ENCODE measurements at places on chromosomes 2 and 18.

DNA sequence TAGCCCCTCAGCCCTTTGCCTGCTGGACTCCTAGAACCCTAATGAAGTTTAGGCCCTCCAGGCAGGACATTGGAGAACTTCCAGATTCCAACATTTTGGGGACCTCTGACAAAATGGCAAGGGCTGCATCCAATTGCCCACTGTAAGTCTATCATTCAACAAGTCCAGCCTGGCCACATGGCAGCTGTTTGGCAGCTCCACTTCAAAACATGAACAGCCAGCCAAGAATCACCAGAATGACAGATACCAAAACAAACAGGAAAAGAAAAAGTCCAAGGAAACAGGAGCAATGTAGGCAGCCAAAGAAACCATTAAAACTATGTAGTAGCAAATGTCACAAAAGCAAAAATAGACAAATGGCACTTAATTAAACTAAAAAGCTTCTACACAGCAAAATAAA, 25.5 kb downstream of the SLC4A5 start:
- no peak for DNase-seq

DNA sequence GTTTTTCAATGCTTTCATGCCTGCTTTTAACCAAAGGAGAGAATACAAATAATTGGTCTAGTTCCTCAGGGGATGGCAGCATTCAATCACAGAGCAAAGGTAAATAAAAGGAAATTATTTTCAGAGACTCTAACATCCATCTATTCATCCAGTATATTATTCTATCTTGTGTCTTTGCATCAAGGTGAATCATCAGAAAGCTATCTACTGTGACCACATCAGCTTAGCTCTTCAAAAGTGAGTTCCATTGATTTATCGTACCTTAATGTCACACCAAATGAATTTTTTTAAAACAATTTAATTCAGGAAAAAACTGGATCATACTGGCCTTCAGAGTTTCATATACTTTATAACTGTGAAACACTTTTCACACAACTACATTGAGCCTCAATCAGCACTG, 66.1 kb downstream of the CHN1 start:
- DNase-seq: no peak

GRCh38 chr2:65922794-65923193, 490.4 kb upstream of the SPRED2 start:
- no peak for DNase-seq

DNA sequence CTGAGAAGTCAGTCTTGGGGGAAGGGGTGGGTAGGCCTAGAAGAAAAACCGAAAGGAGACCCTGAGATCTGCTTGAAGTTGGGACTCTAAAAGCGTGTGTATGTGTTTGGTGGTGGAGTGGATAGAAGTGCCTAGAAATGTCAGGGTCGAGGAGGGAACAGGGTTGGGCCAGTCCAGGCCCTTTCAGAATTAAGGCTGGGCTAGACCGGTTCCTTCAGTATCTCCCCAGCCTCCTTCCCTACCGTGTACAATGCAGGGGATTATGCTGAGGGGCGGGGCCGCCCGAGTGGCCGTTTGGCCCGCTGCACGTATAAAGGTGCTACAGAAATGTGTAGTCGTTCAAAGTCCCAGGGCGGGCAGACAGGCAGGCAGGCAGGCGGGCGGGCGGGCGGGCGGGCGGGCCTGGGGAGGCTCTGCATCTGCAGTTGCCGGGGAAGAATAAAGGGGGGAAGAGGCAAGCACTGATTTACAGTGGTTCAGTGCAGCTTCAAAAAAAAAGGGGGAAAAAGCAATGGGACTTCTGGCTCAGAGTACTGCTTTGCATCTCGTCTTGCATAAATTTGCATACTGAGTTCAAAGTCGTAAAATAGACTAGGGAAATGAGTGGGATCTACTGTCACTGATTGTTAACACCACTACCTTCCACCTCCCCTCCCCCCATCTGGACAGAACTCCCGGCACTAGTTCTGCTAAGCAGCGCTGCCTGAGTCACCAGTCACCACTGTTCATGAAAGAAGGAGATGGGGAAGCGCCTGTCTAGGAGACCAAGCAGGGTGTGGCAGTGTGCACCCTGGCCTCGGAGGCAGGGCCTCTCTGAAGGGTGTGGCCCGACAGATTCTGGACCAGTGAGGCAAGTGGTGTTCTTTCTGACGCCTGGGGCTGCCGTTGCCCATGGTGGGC, 3.6 kb downstream of the IGFBP2 start:
- DNase-seq: no peak

- DNase-seq: no peak
Observed at GRCh38 chr2:189466656-189467055, 25.4 kb downstream of the WDR75 start.

GRCh38 chr2:219335373-219335786, 2.8 kb upstream of the RESP18 start:
- DNase-seq: no peak

GRCh38 chr2:151114874-151115273, 146.8 kb downstream of the RBM43 start:
- no peak for DNase-seq

DNA sequence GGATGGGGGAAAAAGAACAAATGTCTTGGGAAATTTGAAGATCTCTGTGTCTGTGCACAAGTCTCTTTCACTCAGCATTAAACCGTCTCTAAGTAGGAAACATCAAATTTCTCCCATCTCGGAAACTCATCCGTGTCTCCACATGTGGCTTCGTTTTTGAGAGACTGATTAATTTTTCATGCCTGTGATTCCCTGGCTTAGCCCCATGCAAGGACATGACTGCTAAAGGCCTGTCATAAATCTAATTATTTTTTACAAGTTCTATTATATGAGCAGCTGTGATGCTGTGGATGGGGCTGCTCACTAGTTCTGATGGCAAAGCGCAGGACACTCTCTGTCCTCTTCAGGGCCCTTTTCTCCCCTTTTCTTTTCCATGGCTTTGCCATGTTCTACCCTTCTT, 129.1 kb downstream of the RGPD3 start:
- DNase-seq: no peak

- no peak for DNase-seq
Observed at GRCh38 chr2:157305723-157306110, 19.9 kb downstream of the ERMN start.

- no peak for DNase-seq
Observed at GRCh38 chr18:54193786-54194185, 30.7 kb downstream of the MBD2 start.

- DNase-seq: no peak
Observed at GRCh38 chr18:12858991-12859390, 25.0 kb downstream of the PTPN2 start.

GRCh38 chr2:225411452-225411851, 11.9 kb downstream of the NYAP2 start:
- no peak for DNase-seq

GRCh38 chr2:175136334-175137215, 31.4 kb downstream of the ATF2 start:
- no peak for DNase-seq

- DNase-seq: no peak
Observed at GRCh38 chr2:120358734-120359465, 13.0 kb downstream of the INHBB start.

DNA sequence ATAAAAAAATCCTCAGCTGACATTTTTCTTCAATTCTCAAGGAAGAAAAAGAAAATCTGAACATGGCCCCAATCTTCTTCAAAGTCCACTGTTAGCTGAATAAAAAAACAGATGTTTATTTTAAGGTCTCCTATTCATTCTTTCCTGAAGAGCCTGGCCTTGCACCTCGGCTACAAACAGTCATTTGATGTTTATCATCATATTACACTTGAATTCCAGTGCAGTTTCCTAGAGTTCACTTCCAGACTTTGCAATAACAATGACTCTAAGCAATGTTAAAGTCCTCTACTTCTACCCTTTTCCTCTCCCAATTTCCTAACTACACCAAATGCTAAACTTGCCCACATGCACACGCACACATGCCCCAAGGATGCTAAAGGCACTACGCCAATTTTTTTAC, 70.1 kb downstream of the NOL10 start:
- DNase-seq: no peak

DNA sequence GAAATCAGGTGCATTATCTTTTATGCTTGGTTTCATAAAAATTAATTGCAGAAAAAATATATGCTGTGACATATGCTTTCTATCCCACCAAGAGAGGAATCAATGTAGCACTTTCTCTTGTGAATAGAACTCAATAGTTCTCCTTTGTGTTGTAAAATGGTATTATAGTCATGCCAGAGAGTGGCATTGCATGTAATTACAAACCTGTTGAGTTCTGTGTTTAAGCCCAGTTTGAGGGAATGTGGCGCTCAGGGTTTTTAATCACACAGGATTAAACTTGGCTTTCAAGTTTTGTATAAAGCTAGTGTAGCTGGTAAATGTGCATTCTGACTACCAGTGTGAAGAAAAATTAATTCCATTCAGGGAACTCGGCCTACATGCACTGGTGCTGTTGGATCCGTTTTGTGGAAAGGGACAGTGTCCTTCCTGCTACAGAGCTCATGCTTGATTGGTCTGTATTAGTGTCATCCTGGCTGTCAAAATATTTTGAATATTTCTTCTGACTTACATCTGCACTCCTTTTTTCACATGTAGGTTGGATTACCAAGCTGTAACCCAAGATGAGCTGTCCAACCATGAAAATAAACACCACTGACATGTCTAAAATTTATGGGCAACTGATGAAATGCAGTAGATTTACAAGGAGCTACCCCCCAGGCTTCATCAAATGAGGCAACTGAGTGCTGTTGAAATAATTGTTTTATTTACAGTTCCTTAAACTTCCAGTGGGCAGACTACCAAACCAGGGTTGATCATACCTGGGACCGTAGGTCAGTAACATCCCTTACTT, 80.3 kb downstream of the SLC4A3 start:
- no peak for DNase-seq

GRCh38 chr2:86821306-86821705, 30.6 kb upstream of the CD8A start:
- DNase-seq: no peak

GRCh38 chr2:213959589-213959988, 451.3 kb upstream of the VWC2L start:
- no peak for DNase-seq

DNA sequence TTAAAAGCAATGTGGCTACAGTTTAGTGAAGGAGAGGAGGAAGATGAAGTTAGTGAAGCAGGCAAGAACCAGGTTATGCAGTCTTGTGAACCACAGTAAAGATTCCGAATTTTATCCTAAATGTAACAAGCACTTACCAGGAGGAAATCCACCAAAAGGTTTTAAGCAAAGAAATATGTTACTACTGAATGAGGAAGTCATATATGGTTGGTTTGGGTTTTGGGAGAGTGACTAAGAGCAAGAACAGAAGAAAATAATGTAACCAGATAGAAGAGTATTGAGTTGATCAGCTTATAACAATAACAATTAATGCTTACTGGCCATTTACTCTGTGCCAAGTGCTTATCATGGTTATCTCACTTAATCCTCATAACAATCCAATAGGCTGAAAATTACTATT, 1.9 kb downstream of the USP37 start:
- no peak for DNase-seq

DNA sequence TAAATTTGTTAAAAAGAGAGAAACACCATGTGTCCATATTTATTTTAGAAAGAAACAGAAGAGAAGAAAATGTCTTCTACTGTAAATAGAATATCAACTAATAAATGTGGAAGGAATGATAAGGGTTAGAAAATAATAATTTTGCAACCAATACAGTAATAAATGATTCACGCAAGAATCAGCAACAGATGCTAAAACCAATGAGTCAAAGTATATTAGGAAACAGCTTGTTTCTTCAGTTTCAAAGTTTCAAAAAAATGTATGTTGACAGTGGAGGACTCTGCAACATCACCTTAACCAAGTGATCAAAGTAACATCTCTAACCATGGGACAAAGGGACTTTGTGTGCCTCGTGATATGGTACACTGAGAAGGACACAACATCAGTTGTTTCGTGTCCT, 147.0 kb downstream of the TWIST2 start:
- no peak for DNase-seq

DNA sequence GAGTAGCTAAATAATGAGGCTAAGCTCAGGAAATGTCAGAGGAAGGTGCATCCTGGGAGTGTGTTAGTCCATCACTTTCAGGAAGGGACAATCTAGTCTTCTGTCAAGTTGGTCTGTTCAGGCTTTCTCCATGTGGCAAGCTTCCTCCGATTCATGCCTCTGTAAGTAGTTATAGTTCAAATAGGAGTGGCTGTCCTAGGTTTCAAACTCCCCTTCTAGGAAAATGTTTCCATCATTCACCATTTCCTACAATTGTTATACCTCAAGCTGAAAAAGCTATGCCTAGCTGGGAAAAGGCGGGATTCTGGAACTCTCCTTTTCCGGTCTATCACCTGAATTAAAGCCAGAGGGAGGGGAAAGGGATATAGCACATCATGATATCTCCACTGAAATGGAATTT, 287.7 kb upstream of the ZSWIM2 start:
- DNase-seq: no peak

- no peak for DNase-seq
Observed at GRCh38 chr18:24982831-24983230, 369.1 kb downstream of the ZNF521 start.

DNA sequence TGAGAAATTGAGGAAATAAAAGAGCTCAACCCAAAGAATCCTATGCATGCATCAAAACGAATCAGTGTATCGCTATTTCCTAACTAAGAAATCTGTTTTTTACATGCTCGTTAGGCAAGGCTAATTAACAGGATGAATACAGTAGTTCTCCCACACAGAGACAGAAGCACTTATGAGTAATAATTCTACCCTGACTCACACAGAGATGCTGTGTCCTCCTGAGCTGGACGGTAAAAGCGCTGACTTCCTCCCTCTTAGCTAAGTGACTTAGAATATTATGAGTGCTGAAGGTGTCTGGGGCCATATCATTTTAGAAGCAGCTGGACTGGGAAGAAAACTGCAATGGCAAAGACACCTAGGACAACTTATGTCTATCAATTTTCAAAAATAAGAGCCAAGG, 18.5 kb downstream of the PLEKHM3 start:
- DNase-seq: no peak

DNA sequence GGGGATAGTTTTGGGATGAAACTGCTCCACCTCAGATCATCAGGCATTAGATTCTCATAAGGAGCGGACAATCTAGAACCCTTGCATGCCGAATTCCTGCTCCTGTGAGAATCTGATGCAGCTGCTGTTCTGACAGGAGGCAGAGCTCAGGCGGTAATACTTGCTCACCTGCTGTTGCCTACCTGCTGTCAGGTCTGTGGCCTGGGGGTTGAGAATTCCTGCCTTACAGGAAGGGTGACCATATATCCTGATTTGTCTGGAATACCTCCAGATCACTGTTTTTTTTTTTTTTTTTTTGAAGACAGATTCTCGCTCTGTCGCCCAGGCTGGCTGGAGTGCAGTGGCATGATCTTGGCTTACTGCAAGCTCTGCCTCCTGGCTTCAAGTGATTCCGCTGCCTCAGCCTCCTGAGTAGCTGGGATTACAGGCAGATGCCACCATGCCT, 21.7 kb downstream of the ACSL3 start:
- no peak for DNase-seq

GRCh38 chr2:177010146-177010545, 202.4 kb upstream of the HNRNPA3 start:
- DNase-seq: no peak

DNA sequence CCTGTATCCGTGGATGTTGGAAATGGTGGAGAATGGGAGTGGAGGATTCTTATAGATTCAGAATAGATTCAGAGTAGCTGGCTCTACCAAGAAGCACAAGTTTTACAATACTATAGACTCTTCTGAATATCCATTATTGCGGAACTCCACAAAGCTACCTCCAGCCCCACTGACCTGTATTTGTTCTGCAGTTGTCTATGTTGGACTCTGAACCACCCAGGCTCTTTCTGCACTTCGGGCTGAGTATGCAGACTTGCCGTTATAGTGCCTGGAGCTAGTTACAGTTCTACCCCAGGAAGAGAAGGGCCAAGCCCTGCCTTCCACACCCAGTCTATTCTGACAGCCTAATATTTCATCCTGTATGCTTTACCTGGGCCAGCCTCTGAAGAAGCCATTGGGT, 4.4 kb upstream of the RGPD4 start:
- DNase-seq: no peak

- DNase-seq: no peak
Observed at GRCh38 chr2:23645230-23645808, 260.3 kb downstream of the KLHL29 start.

All from activated CD8-positive, alpha-beta memory T cell treated with anti-CD3 and anti-CD28 coated beads for 1 hour (primary cell).